Activated CD8-positive, alpha-beta memory T cell treated with anti-CD3 and anti-CD28 coated beads for 4 hours (primary cell): ENCODE measurements at places on chromosomes 7 and 10.
A peak's percentile ranks its signal among the peaks of the same experiment; 100 is the strongest.

GRCh38 chr10:5047912-5048628 is 44.4 kb upstream of the AKR1C2 start:
- DNase-seq, result no peak

DNA sequence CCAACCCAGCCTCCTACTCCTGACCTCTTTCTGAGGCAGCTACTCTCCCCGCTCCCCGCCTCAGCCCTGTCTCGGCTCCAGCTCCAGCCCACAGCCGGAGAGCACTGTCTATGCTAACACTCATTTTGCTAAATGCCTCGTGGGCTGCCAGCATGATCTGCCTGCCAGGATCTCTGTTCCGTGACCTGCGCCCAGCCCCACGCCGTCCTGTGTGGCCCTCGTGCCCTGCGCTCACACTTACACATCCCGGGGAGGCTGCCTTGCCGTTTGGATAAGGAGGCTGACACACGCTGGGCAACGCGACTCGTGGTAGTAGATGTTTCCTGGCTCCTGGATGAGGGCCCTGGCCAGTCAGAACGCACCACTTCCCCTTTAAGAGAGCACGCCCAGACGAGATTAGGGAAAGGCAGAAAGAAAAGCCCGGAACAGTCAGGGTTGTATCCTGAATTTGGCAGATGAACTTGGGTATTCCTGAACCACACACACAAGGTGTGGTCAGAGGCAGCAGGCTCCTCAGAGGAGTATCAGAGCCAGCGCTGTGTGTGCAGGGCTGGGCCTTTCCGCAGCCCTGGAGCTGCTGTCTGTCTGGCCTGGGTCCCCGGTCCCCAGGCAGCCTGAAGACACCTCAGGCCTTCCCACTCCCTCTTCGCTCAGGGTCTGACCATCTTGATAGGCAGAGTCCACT is 97.7 kb upstream of the EFCAB10 start:
- no peak for DNase-seq

GRCh38 chr7:31096198-31096876 is 44.2 kb downstream of the ADCYAP1R1 start:
- no peak for DNase-seq

DNA sequence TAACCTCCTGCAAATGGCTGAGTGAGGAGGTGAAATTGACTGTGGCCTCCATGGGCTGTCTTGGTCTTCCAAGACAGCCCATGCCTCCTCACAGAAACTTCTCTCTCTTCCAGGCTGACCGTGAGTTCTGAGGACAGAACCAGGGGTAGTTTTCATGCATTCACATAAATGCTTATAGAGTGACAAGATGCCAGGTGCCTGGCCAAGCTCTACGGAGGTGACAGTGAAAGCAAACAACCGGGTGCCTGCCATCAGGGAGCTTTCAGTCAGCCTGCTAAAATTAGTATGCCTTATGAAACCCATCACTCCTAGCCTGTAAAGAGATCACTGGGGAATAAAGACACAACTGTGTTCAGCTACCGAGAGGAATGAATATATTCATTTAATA is 919 bp upstream of the RHOBTB1 start:
- no peak for DNase-seq

- no peak for DNase-seq
Measured at GRCh38 chr10:67107670-67108069, 181.8 kb downstream of the LRRTM3 start.

GRCh38 chr7:24963218-24963617 is 16.8 kb downstream of the OSBPL3 start:
- DNase-seq, result peak; percentile 23

- DNase-seq, result no peak
Measured at GRCh38 chr10:79179164-79179956, 110.6 kb downstream of the ZMIZ1 start.

DNA sequence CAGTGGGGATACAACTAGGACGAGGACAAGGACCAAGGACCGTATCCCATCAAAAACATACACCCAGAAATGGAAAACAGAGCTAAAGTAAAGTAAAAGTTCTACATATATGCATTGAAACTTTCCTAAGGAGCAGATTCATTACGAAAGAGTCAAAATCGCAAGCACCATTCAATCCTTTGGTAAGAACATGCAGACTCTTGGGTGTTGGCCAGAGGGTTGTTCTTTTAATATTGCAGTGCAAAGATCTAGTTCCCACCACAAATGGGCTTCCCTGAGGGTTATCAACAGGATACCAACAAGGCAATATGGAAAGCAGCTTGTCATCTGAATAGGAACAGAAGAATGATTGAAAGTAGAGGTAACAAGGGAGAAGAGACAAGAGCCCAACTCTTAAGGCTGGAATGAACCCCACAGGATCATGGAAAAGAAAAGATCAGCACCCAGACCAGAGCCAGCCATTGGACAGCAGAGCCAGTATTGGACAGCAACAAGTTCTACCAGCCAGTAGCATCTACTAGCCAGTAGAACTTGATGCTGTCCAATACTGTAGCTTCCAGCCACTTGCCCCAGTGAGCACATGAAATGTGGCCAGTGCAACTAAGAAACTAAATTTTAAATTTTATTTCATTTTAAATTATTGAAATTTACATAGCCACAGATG is 66.0 kb downstream of the OSBPL3 start:
- DNase-seq, result no peak

DNA sequence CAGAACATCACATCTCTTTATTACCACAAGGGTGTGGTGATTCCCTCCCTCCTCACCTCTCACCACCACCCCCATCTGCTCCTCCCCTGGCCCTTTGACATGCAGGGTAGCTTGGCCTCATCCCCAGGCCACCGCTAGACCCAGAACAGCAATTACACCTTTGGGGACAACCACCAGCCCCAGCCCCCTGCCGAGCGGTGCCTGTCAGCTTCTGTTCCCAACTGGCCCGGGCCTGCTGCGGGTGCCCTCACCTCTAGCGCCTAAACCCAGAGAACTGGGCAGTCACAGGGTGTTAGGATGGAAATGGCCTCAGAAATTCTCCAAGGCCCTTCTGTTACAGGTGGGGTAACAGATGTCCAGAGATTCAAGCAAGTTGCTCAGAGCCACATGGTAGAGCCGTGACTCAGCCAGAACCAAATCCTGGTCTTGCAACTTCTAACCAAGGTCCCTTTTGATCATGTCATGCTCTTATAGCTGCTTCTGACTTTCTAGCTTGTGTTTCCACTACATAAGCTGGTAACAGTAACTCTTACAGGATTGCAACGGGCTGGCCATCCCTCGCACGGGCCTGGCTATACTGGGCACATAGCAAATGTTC is 78.0 kb downstream of the PRKAG2 start:
- DNase-seq, result no peak

GRCh38 chr10:30247704-30248103 is 101.4 kb downstream of the MTPAP start:
- DNase-seq, result no peak

- DNase-seq, result no peak
Measured at GRCh38 chr10:123380491-123381085, 226.4 kb downstream of the BUB3 start.

- no peak for DNase-seq
Measured at GRCh38 chr7:128985660-128986059, 47.9 kb downstream of the IRF5 start.

DNA sequence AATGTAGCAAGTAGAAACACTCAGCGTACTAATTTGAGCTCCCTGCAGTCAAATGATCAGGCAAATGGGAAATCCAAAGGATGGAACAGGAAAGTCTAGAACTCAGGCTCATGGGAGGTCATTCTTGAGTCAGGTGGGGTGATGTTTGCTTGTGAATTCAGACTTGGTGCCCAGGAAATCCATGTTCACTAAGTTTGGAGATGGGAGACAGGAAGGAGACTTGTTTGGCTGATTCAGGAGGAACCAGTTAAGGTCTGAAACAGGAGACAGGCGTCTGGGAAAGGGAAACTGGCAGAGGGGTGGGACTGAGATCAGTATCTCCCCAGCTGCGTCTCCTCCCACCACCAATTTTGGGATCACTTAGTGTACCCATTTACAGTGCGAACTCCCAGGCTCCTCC is 38.4 kb upstream of the ZNF438 start:
- DNase-seq, result no peak

GRCh38 chr10:29925771-29926692 is 133.4 kb downstream of the JCAD start:
- no peak for DNase-seq

GRCh38 chr7:74097937-74098614 is 14.5 kb downstream of the LIMK1 start:
- no peak for DNase-seq

DNA sequence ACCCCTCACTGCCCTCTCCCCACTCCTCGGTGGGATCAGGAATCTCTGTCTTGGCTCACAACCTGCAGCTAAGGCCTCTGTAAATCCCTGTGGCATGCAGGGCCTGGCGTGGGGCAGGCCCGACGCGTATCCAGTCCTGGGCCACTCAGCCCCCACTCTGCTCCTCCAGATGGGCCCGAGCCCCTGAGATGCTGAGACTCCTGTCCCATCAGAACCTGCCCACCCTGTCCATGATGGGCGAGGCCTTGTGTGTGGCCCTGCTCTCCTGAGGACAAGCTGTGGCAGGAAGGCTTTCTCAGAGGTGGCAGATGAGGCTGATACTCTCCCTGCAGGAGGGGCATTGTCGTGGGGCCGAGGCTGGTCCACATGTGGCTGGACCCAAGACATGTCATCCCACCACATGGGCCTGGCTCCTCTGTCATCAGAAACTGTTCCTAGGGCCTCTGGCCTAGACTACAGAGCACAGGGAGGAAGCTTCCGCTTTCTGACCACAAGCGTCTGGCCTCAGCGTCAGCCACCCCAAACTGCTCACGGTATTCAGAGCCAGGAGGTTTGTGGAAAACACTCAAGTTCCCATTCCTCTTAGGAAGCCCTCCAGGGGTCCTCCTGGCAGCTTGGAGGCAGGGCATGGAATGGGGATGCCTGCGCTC is 6.0 kb downstream of the ALOX5 start:
- no peak for DNase-seq

DNA sequence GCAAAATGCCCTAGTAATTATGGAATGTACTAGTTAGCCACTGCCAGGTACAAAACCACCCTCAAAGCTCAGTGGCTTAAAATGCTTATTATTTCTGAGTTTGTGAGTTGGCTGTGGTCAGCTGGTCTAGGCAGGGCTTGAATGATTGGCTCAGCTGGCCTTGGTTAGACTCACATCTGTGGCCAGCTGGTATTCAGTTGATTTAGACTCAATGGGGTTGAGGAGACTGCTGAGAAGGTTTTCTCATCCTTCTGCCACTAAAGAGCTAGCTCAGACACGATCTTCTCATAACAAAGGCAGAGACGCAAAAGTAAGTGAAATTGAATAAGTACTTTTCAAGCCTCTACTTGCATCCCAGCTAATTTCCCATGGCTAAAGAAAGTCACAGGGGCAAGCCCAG is 57.1 kb upstream of the CYP2C18 start:
- DNase-seq, result no peak

DNA sequence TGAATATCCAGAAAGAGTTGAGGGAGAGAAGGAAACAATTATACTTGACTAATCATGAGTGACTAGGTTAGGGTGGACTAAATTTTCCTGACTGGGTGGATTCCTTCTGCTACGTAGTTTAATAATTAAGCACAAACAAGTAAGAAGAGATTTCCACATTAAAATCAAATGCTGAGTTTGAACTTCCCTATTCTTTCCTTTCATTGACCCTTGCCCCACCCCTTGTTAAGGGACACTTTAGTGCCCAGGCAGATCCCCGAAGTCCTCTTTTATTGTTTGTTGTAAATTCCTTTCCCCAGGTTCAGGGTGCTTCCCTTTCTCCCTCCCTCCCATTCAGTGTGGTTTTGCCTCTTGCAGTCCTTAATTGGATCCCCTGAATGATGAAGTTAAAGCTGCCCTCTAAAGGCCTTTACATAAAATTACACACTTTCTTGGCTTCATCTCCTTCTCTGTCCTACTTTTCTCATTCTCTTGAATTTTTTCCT is 8.8 kb upstream of the SPAM1 start:
- no peak for DNase-seq

DNA sequence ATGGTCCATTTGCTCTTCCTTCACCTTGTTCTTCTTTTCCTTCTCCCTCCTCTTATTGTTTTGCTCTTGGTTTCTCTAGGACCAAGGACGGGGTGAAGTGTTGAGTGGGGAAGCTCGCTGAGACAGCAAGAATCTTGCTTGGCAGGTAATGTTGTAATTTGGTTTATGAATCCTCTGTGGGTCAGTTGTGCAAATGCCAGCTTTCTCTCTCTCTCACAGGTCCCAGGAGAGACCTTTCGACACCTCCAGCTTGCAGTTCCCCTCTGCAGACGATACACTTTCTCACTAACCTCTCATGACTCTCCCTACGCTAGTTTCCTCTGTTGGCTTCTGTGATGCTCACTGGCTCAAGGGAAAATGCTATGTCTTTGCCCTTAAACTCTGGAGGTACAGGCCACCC is 77.0 kb downstream of the FRMD4A start:
- DNase-seq, result no peak

- peak; percentile 10 for DNase-seq
Measured at GRCh38 chr7:37408291-37409228, 40.1 kb downstream of the ELMO1 start.

- no peak for DNase-seq
Measured at GRCh38 chr7:45238806-45239205, 81.2 kb downstream of the RAMP3 start.

GRCh38 chr7:44980393-44981034 is 1.7 kb upstream of the MYO1G start:
- no peak for DNase-seq

DNA sequence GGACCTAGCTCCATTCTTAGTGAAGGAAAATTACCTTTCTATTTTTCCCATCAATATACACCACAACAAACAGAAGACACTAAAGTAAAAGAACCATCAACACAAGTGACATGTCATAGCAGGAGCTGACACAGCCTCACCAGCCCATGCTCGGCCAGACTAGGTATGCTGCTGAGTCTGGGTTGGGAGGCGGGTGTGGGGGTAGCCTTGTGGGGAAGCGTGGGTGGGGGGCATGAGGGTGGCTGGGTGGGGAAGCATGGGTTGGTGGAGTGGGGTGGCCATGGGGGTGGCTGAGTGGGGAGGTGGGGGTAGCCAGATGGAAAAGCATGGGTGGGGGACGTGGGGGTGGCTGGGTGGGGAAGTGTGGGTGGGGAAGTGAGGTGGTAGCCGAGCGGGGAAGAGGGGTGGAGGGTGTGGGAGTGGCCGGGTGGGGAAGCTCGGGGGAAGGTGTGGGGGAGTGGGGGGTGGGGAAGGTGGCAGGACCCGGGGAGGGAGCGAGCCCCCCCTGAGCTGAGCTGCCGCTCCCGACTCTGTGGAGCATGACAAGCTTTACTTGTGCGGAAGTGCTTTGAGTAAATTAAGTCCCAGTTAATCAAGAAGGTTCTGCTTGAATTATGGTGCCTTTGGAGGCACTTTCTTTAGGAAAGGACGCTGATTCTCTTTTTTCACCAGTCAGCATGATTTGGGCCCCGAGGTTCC is 294.6 kb upstream of the ZNF32 start:
- no peak for DNase-seq
